Activated naive CD4-positive, alpha-beta T cell treated with anti-CD3 and anti-CD28 coated beads, Interleukin-2, amount 50 U/mL, for 72 hours (primary cell): ENCODE measurements at places on chromosomes 13 and 19. TPM values are rescaled to one million over a fixed set of nuclear protein-coding genes. Genes with fewer than 3 reads are reported as not detected.
A peak's percentile ranks its signal among the peaks of the same experiment; 100 is the strongest.

Gene TMEM238
- total RNA-seq = 4.5 TPM

GRCh38 chr13:20340759-20341171 is 108.6 kb upstream of the GJB6 start:
- no peak for DNase-seq

Gene KLK3
- total RNA-seq = not detected

DNA sequence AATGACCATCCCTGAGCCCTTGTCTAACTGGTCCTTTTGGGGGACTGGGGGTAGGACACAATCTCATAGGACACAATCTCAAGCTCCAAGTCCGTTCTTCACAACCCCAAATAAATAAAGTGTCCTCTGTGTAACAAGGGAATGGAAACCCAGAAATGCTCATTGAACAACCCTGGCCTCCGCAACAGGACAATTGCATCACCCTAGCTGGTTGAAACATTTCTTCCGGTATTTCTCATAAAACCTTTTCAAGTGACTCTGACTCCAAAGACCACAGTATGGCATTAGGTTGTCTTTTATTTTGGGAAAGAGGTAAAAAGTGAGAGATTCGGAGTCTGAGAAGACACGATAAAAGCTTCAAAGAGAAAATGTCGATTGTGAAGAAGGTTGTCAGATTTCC is 186.6 kb downstream of the ZNF536 start:
- no peak for DNase-seq

DNA sequence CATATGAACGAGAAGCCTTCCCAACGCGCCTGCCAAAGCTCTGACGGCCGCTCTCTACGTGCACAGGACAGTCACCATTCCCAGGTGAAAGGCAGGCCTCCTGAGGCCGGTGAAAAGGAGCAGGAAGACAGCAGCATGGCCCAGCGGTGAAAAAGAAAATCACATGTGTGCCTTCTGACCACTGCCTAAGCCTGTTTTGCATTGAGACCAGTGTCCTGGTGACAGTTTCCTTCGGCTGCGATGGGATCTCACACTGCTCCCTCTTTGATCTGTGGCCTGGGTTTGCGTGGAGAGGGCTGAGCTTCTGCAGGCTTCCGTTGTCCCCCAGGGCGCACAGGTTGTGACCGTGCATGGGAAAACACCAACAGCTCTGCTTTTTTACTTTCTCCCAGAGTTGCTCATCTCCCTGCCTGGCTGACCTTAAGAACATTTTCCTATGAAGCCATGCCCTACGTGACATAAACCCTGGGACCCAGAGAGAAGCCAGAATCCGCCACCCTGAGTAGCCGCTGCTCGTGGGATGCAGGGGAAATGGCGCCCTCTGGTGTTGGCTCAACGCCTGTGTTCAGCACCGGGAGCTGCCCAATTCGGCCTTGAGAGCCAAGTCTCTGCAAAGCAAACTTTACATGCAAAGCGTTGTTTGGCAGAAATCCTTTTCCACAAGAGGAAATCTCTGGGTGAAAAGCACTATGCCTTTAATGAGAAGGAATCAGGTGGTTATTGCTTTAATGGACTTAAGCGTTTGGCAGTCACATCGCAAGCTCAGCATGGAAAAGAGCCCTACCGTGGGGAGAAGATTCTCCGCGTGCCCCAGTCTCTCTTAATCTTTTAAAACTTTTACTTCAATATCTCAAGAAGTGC is 112.2 kb upstream of the GPR12 start:
- no peak for DNase-seq

- DNase-seq = no peak
Observed at GRCh38 chr19:42498169-42498757, 30.0 kb downstream of the CEACAM1 start.

Gene CATSPERD
- total RNA-seq = not detected

Gene CEACAM8
- total RNA-seq = not detected

- no peak for DNase-seq
Observed at GRCh38 chr19:12974301-12975220, 5.2 kb downstream of the DAND5 start.

Gene ZNF426
- 11.7 TPM for total RNA-seq

DNA sequence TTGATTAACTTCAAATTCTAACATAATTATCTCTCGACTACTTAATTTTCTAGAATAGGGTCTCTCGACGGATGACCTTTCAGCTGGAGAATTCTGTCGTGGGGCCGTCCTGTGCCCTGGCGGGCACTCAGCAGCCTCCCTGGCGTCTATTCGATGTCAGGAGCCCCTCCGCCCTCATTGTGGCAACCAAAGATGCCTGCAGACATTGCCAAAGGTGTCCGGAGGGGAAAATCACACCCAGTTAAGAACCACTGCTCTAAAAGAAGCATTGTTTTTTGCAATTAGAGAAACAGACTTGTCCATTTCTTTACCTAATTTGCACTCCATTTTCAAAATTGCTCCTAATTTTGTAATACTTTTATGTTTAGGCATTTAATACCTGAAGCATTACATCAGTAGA is 79.2 kb upstream of the ARHGEF7 start:
- no peak for DNase-seq

DNA sequence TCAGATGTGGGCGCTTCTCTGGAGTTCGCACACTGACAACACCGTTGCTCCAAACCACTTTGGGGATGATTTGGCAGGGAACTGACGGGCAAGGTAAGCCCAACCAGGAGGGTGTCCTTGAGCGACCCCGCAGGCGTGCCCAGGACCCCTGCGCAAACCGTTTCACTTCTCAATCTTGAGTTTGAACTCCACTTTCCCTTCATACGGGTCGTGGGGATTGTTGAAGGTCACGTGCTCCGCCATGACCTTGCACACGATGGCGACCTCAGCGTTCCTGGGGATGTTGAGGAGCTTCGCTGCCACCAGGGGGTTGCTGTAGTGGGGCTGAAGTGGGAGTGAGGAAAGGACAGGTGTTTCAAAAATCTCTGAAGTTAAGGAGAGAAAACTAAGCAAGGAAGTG is 8.8 kb downstream of the ATP4B start:
- DNase-seq = peak; percentile 13

DNA sequence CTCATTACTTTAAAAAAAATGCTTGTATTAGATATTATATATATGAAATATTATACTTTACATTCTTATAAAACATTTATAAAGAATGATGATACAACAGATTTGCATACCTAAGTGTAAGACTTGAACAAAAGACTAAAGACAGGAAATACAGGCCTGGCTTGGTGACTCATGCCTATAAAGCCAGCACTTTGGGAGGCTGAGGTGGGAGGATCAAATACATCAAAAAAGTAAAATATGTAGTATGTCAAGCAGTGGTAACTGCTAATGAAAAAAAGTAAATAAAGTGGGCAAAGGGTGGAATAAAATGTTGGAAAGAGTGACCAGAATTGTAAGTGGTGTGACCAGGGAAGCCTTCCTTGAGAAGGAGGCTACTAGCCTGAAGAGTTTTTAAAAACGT is 133.7 kb downstream of the GGACT start:
- DNase-seq = no peak
